ENCODE measurements at places on chromosomes 1 and 21. TPM values are rescaled to one million over a fixed set of nuclear protein-coding genes. Genes with fewer than 3 reads are reported as not detected.

UBAP2L gene
- 36.8 TPM for polyA plus RNA-seq

IFI44 gene
- polyA plus RNA-seq: 107 TPM

FCGR1A gene
- 26.3 TPM for polyA plus RNA-seq

FCAMR gene
- 1.3 TPM for polyA plus RNA-seq

ASCL5 gene
- 0.09 TPM for polyA plus RNA-seq

LDLRAD1 gene
- polyA plus RNA-seq: not detected

MANEAL gene
- polyA plus RNA-seq: 2.3 TPM

FASLG gene
- polyA plus RNA-seq: 0.44 TPM

FAM78B gene
- 0.41 TPM for polyA plus RNA-seq

VASH2 gene
- polyA plus RNA-seq: 0.33 TPM

FCRL2 gene
- 96.6 TPM for polyA plus RNA-seq

CTTNBP2NL gene
- polyA plus RNA-seq: 1.9 TPM

OR2G6 gene
- not detected for polyA plus RNA-seq

CELSR2 gene
- polyA plus RNA-seq: 0.54 TPM

FAM167B gene
- polyA plus RNA-seq: 2.7 TPM

ZBTB48 gene
- 89.3 TPM for polyA plus RNA-seq

CTSS gene
- polyA plus RNA-seq: 137 TPM

DTL gene
- polyA plus RNA-seq: 2.3 TPM

KRTAP21-3 gene
- polyA plus RNA-seq: not detected

GBP4 gene
- 14.5 TPM for polyA plus RNA-seq

Data from spleen (tissue), 13 donors.